Mesenteric fat pad (tissue), 1 donor: ENCODE measurements at places on chromosomes 5 and 9.

- no peak for DNase-seq
Observed at GRCh38 chr9:19913151-19913550, 124.3 kb upstream of the SLC24A2 start.

DNA sequence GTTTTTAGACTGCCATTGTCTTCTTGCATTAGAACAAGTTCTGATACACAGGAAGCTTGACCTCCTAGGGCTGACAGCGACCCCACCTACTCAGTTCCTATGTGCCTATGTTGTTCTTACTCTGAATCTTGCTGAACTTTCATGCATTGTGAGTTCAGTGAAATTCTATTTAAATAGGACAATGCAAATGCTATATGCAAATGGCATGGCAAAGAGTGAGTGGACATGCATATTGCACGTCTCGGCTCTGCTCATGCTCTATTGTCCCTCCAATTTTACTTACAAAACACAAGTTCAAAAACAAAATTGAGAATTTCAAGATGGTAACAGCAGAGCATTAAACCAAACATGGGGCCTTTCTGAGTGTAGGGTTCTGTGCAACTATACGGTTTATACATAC lies 5.3 kb upstream of the DCP2 start:
- no peak for DNase-seq

DNA sequence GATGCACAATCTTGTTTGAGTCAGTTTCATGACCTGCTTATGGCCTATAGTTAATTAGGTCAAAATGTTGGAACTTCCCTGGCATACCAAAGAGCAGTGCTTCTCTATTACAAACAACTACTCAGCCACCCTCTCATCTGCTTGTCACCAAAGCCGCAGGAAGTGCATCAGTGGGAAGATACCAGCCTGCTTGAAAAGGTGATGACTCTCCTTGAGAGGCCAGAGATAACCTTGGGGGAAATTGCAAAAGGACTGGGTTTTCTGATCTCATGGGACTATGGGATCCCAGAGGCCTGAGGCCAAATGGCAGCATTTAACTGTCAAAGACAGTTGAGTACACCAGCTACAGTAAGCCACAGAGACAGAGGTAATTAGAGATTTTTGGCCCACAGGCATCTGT lies 69.9 kb downstream of the C9orf57 start:
- no peak for DNase-seq

- DNase-seq, result no peak
Observed at GRCh38 chr9:127963041-127963358, 17.8 kb downstream of the EEIG1 start.

- no peak for DNase-seq
Observed at GRCh38 chr5:3912790-3913189, 317.2 kb downstream of the IRX1 start.
